H4 (cell line): ENCODE measurements at places on chromosomes 4 and X. TPM values are rescaled to one million over a fixed set of nuclear protein-coding genes. Genes with fewer than 3 reads are reported as not detected.

TFE3 gene
- 23.7 and 47.1 TPM in 2 replicates for total RNA-seq

- DNase-seq = peak; percentile 30
Observed at GRCh38 chr4:94516067-94516466, 64.3 kb downstream of the PDLIM5 start.

DNA sequence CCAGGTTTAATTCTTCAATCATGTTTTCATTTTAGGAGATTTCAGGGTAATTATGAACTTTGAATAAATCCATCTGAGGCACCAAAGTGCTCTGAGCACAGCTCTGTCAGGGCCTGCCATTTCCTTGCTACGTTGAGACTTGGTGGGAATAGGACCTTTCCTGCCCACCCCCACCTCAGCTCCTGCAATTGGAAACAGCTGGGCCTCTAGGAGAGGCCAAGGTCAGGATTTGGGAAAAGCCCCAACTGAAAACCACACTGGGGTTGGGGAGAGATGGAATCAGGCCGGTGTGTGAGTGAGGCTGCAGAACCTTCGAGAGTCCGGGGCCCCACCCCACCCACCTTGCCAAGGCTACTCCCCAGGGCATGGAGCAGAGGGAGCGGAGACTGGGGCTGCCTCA is 212.7 kb upstream of the BCOR start:
- no peak for DNase-seq

CT45A1 gene
- not detected in 2 replicates for total RNA-seq

NLGN4X gene
- total RNA-seq = 3.8 and 5.6 TPM in 2 replicates

DNA sequence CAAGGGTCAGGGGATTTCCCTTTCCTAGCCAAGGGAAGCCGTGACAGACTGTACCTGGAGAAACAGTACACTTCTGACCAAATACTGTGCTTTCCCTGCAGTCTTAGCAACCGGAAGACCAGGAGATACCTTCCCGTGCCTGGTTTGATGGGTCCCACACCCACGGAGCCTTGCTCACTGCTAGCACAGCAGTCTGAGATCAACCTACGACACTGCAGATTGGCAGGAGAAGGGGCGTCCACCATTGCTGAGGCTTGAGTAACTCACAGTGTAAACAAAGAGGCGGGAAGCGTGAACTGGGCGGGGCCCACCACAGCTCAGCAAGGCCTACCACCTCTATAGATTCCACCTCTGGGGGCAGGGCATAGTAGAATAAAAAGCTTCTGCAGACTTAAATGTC is 48.7 kb upstream of the SRD5A3 start:
- peak; percentile 44 for DNase-seq

OTUD5 gene
- total RNA-seq = 22.3 and 34.2 TPM in 2 replicates

- peak; percentile 60 for DNase-seq
Observed at GRCh38 chrX:154378059-154378798, 866 bp upstream of the EMD start.

GRCh38 chr4:148503681-148504080 is 61.5 kb upstream of the NR3C2 start:
- DNase-seq = no peak

C1QTNF7 gene
- not detected in 2 replicates for total RNA-seq

DNA sequence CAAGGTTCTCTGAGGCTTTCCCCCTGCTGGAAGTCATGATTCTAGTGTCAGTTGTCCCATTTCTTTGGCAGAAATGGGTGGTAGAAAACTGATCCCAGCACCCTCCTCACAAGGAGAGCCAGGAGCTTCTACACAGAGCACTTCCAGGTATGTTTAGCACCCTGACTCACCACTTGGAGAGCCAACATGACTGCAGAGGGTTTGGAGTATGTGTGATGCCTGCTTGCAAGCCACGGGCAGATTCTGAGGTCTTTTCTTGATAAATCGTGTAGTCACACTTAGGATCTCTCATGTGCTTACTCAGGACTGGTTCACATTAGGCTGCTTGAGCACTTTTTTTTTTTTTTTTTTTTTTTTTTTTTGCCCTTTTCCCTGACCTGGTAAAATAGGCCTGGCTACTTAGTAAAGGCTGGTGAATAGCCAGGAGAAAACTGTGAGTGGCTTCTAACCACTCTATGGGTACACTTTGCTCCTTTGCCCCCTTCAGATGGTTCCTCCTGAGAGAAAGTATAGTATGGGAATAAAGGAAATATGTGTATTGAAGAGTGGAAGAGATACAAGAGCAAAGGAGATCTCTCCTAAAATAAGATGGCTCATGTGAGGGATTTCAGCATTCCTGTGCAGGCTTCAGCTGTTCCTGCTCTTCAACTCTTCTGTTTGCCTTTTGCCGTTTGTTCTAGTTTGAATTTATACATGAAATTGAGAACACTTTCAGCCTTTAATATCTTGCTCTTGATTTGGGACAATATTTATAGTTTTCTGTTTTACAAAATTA is 103.6 kb downstream of the EMCN start:
- no peak for DNase-seq

STOX2 gene
- total RNA-seq = 2.4 and 5.8 TPM in 2 replicates

TMEM35A gene
- not detected in 2 replicates for total RNA-seq

RNF150 gene
- 2.4 and 3.1 TPM in 2 replicates for total RNA-seq

DNA sequence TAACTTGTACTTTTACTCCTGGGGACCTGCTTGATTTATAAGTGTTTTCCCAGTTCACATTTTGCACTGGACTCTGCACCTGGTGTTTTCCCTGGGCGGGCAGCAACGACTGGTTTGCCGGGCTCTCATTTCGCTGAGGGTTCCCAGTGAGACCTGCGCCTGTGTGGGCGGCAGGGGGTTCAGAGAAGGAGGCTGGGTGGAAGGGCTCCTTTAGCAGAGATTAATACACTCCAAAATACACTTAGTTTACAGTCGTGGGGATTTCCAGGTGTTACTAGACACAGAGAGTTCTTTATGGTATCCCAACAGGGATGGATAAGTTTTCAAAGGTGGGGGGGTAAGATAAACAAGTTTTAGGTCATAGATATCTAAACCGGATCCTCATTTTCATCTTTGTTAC is 53.0 kb upstream of the SHISA3 start:
- no peak for DNase-seq

DNA sequence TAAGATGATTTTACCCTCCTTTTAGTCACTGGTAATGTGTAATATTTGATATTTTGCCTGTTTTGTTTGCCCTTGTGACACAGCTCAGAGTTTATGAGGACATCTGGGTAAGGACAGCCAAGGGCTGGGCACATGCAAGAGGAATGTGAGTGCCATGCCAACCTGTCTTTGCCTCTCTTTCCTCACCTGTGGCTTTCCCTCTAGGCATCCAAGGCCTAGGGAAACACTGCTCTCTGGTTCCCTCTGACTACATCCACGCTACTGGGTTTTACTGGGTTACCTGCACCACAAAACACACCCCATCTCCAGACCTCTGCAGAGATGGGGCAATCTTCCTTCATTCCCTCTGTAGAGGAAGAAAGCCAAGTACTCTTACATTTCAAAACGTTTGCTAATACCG is 7.7 kb downstream of the HPGDS start:
- no peak for DNase-seq

DNA sequence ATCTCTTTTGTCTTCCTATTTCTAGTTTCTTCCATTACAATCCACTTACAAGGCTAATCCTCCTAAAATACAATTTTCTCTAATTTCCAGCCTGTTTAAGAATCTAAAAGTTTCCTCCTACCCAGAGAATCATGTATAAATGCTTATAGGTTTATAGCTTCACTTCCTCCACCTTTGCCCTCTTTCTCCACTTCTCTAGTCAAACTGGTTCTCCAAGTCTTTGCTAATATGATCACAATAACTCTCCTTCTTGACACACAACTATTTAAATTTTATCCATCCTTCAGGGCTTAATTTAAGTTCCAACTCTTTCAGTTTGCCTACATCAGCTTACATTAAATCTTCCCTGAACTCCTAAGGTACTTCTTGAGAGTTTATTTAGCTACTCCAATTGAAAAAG is 69.2 kb downstream of the RPS6KA6 start:
- no peak for DNase-seq

GRCh38 chrX:152988536-152989291 is 5.2 kb downstream of the PNMA5 start:
- no peak for DNase-seq

GRCh38 chr4:147368948-147369347 is 111.9 kb upstream of the EDNRA start:
- no peak for DNase-seq

DNA sequence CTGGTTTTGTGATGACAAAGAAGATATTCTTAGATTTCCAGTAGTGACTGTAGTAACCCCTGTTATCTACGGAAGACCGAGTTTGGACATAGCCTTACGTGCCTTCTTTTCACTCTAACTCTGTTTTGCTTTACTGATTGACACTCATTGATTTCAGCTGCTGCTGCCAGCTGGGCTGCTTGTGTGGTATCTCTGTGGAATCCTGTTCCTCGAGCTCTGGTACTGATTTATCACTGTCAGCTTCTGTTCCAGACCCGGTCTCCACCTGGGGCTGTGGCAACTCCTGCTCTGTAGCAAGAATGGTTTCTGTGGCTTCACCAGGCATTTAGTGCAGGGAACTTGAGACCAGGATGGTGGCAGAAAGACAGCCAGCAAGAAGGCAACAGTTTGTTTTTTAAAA is 24.6 kb upstream of the LAP3 start:
- DNase-seq = no peak
